ENCODE measurements at places on chromosomes 1 and 21.

DNA sequence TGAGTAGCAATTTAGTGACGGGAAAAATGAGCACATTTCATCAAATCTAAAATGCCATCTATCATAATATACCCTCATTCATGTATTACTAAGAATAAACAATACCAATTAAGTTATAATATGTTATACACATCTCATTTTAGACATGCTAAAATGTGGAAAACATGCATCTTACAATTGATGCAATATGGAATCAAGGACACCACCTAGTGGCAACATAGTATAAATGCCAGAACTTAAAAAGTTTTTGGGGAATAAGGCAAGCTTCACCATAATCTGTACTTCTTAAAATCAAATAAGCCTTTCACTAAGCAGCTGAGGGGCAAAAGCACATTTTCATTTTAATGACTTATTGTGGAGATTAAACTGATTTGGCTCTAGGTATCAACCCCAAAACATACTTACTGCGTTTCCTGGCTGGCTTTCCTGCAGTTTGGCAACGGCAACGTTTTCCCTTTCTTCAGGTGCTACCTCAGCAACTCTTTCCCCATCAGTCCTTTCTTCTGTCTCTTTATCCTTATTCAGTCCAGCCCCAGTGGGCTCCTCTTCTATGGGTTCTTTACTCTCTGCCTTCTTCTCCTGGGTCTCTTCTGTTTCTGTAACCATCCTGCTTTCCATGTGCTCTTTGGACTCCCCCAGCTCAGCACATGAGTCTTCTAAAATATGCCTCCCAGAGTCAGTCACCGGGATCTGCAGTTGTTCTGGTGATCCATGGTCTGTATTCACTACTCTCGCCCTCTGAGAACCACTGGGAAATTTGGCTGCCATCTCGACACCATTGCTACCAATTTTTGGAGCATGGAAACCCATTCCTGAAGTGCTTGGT lies 11.4 kb downstream of the SDE2 start:
- no peak for DNase-seq

- DNase-seq: no peak
These were observed 30.4 kb upstream of the RNF2 start for GRCh38 chr1:185014941-185015340.

- no peak for DNase-seq
These were observed 11.6 kb upstream of the PTPRF start for GRCh38 chr1:43518935-43519686.

- no peak for DNase-seq
These were observed 85.4 kb upstream of the KAZN start for GRCh38 chr1:14513111-14513510.

- no peak for DNase-seq
These were observed at the start of gene RHOC for GRCh38 chr1:112706505-112707220. Gene RHOC (minus strand): TSS chr1:112707127. CDS start chr1:112703799, 3,328 bp downstream.

DNA sequence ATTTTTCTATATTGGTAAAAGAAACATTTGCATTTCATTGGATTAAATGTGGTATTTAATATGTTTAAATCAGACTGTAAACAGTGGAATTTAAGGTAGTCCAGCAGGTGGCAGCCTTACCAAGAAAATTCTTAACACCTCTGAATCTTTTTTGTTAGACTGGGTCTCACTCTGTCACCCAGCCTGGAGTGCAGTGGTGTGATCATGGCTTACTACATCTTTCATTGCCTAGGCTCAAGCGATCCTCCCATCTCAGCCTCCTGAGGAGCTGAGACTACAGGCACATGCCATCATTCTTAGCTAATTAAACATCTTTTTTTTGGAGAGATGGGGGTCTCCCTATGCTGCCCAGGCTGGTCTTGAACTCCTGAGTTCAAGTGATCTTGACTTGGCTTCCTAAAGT lies 98.8 kb downstream of the RABGAP1L start:
- no peak for DNase-seq

DNA sequence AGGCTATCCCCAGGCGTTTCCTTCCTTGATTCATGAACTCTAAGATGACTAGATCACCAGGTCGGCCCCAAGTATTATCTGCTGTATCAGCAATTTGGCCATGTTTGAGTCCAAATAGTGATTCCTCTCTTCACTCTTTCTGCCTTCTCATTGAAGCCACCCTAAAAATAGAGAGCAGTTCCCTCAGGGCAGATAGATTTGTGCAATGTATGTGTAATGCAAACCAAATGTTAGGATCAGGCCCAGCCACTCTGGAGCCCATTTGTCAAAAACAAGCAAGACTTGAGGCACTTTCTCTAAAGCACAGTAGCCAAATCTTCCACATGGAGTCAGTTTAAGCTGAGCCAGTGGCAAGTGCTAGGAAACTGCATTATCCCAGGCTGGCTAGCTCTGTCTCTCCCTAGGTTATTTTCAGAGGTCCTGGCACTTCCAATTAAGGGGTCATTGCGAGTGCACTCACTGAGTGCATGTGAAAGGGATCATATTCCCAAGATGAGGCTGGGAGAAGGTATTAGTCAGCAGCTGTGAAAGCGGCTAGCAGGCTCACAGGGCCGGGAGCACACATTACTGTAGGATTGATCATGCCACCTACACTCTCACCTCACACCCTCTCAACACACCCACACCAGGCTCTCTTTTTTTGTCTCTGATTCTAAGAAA lies 97.9 kb upstream of the RAB3GAP2 start:
- no peak for DNase-seq

DNA sequence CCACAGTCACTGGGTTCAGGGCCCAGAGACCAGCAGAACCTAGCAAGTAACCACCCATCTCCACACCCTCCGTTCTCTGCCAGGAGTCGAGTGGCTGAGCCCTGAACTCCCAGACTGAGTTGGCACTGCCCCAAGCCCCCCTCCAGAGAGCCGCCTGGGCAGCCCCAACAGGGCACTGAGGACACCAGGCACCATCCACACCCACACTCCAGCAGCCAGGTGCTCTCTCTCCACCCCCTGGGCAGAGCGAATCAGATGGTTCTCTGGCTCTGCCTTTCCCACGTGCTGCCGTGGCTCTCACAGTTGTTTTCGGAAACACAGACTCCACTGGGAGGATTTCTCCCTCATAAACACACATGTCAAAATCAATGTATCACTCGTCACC lies 13.6 kb downstream of the WDR4 start:
- DNase-seq: no peak

GRCh38 chr1:6424000-6424565 lies 493 bp upstream of the ESPN start:
- DNase-seq: no peak

GRCh38 chr1:117631359-117632160 lies 25.7 kb downstream of the TENT5C start:
- DNase-seq: no peak

DNA sequence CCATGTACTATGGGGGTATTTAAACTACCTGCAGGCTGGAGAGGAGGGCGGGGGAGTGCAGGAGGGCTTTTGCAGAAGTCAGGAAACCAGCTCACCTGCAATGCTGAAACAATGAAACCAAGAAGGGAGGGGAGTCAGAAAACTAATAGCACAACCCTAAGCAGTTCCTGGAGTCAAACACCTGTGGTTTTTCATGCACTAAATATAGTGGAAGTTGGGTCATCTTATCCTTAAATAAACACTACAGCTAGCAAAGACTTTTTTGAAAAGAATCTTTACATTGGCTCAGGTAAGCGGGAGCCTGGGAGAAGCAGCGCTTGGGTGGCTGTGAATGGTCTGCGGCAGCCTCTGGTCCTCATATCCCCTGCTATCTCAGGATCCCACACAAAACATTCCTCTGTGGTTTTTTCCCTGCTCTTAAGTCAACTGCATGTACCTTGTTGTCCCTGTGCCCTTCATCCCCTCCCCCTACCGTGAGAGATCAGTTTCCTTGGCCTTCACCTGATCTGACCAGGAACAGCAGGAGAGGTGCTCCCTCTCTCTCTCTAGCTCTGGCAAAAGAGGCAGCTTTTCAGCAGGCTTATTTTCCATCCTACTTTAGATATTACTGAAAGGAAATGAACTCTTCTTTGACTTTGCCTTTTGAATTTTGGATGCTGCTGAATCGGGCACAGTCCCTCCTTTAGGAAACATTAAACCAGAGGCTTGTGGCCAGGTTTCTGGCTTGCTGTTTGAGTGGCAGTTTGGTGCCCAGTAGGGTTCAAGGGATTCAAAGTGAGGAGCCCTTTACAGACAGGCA lies 26.6 kb downstream of the TENT5C start:
- DNase-seq: no peak

GRCh38 chr1:9280015-9280860 lies 12.5 kb upstream of the SPSB1 start:
- DNase-seq: no peak

DNA sequence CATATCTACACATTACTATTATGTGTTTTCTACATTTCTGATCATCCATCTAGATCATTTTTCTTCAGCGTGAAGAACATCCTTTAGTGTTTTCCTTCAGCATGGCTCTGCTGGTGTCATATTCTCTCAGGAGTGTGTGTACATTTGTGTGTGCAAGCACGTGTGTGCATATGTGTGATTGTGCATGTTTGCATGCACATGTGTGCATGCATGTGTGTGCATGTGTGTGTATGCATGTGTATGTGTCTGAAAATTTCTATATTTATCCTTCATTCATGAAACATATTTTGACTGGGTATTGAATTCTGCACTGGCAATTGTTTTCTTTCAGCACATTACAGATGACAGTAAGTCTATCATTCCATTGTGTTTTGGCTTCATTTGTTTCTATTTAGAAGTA lies 74.6 kb downstream of the FHAD1 start:
- DNase-seq: no peak

- no peak for DNase-seq
These were observed 48.2 kb downstream of the RASSF5 start for GRCh38 chr1:206555473-206555935.

GRCh38 chr1:45512641-45513054 lies 9.0 kb downstream of the PRDX1 start:
- no peak for DNase-seq

- DNase-seq: no peak
These were observed 3.1 kb downstream of the ILDR2 start for GRCh38 chr1:166972193-166972592.

DNA sequence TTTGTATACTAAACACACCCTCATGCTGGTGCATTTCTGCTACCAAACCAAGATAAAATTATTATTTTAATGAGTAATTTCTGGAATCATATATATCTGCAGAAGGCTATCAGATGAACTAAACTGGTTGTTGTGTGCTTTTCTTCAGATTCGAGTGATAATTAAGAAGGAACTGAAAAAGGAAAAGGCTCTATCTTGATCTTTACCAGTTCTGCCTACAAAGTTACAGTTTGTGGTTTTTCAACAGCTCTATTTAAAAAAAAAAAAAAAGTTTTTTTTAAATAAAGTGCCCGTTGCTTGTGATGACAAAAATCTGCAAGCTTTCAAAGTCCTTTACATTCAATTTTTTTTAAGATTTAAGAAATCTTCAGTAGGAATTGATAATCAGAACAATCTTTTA lies 13.6 kb downstream of the DENND1B start:
- no peak for DNase-seq

- DNase-seq: no peak
These were observed 35.9 kb upstream of the SLC45A1 start for GRCh38 chr1:8281843-8282509.

DNA sequence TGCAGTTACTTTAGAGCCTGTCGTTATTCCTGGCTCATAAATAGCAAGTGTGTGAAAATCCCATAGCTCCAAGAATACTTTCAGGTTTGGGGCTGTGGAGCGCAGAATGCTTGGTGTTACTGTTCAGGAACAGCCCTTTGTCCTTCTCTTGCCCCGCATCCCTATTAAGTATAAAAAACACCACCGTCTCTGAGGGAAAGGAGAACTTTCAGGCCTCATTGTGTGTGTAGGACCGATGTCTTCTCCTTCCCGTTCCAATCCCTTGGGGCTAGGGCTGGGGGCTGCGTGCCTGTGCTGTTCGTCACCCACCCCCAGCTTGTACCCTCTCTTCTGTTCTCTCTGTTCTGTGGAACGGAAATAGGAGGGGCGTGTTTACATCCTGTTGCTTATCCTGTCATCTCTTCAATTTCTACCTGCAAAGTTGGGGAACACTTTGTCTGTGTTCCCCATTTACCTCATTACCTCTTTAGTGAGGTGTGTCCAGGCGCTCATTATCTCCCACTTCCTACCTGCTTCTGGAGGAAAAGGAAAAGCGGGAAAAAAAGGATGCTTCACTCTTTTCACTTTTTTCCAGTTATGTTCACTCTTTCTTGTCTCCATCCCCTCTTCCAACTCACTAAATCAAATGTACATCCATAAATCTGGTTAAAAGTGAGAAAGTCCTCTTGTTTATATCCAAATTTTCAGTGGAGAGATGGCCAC lies 788 bp upstream of the TXNIP start:
- DNase-seq: no peak

DNA sequence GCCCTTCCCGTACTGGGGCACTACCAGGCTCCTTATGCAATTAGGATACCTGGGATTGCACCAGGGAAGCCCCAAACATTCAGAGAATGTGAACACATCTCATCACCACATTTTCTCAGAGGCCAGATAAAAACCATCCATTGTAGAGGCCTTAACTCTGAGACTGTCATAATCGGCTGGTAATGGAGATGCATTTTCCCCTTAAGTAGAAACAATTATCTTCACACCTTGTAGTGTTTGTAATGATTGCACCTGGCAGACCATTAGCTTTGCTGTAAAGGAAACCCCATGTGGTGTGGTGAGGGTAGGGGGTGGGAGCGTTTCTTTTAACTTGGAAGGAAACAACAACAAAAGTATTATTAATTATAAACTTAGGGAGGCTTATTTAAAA lies 90.0 kb upstream of the TLR5 start:
- no peak for DNase-seq

GRCh38 chr1:108106775-108107174 lies 93.4 kb downstream of the SLC25A24 start:
- DNase-seq: no peak

All from esophagus squamous epithelium (tissue), 5 donors.